ENCODE measurements at places on chromosomes 13 and 19.

DNA sequence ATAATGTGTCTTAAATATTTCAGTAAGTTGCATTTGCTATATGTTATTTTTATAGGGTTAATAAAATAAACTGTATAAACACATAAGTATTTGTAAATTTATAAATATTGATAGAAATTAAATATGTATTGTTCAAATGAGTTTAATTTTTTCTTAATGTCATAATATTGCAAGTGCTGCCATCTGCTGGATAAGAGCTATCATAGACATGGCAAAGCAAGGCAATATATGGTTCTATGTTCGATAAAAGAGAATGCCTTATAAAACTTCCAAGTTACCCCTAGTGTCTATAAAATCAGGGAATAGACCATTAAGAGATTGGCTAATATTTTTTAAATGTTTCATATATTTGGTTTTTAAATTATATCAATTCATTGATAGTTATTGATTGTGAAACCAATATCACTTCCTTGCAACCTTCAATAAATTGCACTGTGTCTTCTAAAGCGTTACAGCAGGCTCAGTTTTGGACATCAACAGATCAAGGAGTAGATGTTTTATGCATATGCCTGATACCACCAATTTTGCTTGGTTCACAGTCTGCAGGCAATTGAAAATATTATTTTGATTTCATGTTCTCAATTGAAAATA, 29.0 kb upstream of the SLITRK6 start:
- no peak for DNase-seq

DNA sequence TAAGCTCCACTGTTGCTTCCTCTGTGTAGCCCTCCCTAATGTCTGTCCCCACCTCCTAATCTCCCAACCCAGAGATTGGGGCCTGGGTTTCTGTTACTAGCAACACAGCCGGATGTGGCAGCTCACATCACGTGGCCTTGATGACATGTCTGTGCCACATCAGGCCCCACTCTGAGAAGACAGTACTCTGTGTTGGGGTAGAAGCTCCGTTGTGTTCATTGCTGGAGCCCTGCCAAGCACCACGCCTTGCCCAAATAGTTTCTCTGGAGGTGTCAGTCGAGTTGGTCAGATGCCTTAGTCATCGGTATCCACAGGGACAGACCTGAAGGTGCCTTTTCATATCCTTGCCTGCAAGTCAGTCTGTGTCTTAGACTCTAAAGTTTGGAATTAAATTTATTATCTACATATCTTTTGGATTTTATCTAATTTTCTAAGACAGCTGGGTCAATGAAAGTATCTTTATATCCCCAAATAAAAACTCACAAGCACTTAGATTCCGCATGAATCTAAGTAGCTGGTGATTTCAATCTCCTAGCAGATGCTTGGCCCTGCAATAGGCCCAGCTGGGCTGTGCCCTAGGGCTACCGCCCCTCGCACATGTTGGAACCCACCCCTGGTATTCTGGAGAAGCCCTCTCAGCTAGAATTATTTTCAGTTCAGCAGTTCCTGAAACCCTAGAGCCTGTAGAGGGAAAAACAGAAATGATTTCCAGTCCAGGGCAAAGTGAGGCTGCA, 204.0 kb upstream of the TSHZ3 start:
- DNase-seq: no peak

- DNase-seq: no peak
These were observed 2.6 kb downstream of the LHB start for GRCh38 chr19:49014123-49014869.

DNA sequence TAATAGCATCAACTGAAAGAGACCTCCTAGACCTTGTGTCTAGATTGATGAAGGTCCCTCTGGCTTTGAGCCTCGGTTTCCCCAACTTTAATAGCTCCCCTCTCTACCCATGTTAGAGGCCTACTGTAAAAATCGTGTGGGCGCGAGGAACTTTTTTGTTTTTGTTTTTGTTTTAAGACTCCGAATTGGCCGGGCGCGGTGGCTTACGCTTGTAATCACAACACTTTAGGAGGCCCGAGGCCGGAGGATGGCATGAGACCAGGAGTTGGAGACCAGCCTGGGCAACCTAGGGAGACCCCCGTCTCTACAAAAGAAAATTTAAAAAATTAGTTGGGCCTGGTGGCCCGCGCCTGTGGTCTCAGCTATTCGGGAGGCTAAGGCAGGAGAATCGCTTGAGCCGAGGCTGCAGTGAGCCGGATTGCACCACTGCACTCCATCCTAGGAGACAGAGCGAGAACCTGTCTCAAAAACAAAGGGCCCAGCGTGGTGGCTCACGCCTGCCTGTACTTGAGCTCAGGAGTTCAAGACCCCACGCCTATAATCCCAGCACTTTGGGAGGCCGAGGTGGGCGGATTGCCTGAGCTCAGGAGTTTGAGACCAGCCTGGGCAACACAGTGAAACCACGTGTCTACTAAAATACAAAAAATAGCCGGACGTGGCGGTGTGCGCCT, 858 bp upstream of the PPP6R1 start:
- no peak for DNase-seq

DNA sequence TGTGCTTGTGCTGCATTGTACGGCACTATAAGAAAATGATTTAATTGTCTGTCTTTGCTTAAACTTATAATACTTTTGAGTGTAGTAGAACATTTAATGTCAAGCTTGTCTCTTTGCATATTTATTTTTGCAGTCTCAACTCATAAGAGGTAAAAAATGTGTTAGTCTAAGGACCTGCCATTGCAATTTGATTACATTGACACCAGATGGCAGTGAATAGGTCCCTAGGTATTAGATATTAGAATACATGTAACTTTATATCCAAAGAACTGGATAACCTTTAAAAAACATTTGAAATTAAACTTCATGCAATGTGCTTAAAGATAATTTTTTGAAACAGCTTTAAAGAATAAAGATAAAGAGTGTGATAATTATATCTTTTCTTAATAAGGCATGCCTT, 1421.3 kb downstream of the OLFM4 start:
- DNase-seq: no peak
